Activated naive CD8-positive, alpha-beta T cell treated with anti-CD3 and anti-CD28 coated beads, Interleukin-2, amount 10 ng/mL, durations not matched to agents 7 days and 5 days (primary cell): ENCODE measurements at places on chromosomes 7 and 10. TPM values are rescaled to one million over a fixed set of nuclear protein-coding genes. Genes with fewer than 3 reads are reported as not detected.

DNA sequence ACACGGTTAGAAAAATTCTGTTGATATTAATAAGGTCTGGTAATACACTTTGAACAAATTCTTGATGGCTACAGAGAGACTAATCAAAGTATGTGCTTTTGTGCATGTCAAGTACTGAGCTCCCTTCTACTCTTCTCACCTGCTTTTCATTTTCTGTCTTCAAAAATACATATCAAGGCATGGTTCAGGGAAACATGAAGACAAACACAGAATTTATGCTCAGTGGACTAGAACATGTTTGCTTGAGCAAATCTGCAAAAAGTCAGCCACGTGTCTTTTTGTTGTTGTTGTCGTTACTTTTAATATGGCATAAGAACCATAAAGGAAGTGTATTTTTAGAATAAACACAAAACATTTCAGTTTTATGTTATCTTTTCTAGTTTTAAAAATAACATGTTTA is 21.9 kb downstream of the CDK13 start:
- no peak for DNase-seq

GRCh38 chr10:79305988-79306387 is 41.3 kb upstream of the PPIF start:
- DNase-seq: no peak

GRCh38 chr10:81426722-81427121 is 448.3 kb upstream of the NRG3 start:
- DNase-seq: no peak

GRCh38 chr10:88754287-88754686 is 5.5 kb upstream of the LIPN start:
- no peak for DNase-seq

GRCh38 chr10:97689559-97690020 is 2.5 kb upstream of the AVPI1 start:
- no peak for DNase-seq

SPDYE11 gene
- total RNA-seq: not detected

- DNase-seq: no peak
Observed at GRCh38 chr10:75367901-75368300, 33.7 kb downstream of the ZNF503 start.

DNA sequence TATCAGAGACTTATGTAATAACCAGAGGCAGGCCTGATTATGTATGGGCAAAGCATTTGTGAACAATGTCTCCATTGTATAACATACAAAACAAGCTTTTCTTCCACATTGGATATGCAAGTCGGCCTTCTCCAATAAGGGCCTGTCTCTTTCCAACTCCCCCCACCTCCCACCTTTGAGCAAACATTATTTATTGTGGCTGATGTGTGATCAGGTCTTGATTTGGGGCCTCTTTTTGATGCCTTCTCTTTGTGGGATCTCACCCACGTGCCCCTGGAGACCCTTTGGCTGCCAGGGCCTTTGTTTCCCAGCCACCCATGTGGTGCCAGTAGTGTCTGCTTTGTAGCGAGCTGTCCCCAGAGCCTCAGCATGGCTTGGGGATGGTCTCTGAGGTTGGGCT is 53.0 kb downstream of the TCF7L2 start:
- no peak for DNase-seq

ADIRF gene
- total RNA-seq: not detected

DNA sequence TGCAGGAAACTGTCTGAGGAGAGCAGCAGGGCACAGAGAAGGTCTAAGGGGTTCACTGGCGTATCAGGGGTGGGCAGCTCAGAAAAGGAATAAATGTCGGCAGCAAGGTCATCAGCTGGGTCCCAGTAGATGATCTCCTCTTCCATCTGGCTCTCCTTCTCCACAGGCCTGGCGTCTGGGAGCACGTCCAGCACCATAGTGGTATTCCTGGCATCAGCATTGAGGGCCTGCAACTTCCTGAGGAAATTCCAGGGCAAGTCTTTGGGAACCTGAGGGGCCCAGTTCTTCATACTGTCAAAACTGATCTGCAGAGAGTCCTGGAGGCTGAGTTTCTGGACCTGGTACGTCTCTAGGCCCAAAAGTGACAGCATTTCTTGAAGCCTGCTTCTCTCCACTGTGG is 9.6 kb upstream of the MRPS24 start:
- DNase-seq: no peak

DNA sequence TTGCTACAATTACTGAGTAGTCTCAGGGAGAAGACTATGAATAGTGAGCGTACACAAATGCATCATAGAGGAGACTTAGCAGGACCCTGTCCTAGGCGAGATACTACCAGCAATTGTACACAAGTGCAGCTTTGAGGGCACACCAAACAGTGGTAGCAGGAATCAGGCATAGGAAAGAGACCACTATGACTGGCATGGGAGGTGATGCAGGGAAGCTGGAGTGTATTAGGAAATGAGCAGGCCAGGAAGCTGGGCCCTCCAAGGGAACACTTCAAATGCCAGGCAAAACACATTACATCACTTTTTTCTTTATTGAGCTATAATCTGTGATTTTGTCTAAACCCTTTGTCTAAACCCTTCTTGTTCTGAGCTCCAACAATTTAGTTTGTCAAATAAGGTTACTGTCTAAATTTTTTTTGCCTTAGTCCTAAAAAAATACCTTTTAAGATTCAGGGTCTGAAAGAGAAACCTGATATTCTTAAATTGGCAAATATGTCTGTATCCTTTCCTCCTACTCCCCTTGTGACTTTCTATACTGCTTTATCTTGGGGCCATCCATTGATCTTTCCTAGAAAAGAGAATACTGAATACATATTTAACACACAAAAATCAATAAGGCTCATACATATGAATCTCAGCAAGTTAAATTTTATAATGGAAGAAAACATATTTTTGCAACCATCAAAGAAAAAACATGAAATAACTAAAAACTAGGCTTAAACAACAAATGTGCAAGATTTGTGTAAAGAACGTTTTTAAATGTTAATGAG is 193.8 kb upstream of the PHYHIPL start:
- DNase-seq: no peak

- no peak for DNase-seq
Observed at GRCh38 chr7:40551685-40552576, 417.1 kb downstream of the SUGCT start.

- DNase-seq: no peak
Observed at GRCh38 chr10:89085153-89085552, 94.6 kb downstream of the FAS start.

SMKR1 gene
- total RNA-seq: 1.3 TPM

C1QL3 gene
- not detected for total RNA-seq

- no peak for DNase-seq
Observed at GRCh38 chr10:22854935-22855421, 72.9 kb upstream of the ARMC3 start.

DNA sequence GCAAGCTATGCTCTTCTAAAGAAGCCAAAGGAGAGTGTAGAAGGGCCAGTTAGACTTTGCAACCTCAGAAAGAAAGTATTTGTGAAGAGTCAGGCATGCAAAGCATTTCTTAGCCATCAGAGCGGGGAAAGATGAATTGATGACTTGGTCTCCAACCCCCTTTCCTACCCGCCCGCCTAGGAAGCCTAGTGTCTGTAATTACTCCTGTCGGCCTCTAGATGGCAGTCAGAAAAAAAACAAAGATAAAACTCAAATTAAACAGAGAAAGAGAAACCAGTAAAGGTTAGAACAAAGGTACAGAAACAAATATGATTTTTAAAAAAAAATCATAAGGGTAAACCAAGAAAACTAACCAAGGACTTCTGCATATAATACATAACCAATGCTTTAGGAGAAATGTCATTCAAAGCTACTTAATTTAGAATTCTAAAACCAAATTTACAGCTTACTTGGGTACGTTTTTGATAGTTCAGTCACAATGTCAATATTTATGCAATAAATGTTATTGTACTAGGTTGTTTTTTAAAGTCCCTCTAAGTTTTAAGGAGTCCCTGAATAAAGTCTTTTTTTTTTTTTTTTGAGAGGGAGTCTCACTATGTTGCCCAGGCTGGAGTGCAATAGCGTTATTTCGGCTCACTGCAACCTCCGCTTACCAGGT is 97.6 kb downstream of the LYZL1 start:
- no peak for DNase-seq

TRPV6 gene
- total RNA-seq: not detected

DNA sequence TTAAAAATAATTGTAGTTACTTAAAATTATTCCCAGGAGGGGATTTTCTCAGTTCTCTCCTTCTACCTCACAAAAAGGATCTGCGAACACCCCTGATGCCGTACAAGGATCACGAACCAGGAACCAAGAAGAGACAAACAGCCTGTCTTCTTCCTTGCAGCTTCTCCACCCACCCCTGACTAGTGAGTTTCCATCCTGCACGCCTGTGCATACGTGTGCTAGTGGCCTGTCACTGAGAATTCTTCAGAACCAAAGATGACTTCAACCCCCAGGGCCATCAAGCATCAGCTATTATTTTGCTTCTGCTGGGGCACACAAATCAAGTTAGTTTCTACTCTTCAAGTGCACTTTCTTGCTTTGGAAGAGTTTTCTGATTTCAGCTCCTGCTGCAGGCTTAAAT is 175.5 kb upstream of the KLF6 start:
- DNase-seq: no peak

TCAF1 gene
- 19.6 TPM for total RNA-seq

DNA sequence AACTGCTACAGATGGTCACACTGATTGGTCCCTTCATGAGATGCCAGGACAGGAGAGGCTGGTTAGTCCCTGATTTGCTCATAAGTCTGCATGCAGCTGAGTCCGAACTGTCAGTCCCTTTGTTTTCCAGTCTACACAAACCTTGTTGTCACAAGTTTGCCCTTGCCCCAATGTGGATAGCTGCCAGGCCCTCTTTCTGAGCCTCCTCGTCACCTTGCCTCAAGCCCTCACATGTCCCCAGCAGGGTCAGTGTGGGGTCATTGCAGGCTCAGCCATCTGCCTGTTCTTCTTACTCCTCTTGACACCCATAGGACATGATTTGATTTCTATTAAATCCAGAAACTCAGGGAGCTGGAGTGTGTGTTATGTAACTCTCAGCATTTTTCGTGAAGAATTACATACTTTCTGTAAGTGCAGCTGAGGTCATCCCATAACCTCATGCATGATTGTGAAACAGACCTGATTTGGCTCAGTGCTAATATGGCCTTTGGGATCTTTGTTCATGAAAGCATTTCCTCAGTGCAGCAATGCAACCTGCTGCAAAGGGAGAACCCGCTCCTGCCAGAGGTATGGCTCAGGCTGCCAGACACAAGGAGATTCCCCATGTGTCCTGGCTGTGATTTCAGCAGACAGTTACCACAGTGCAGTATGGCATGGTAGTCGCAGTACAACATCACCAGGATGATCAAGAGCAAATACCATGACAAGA is 70.0 kb upstream of the ZMIZ2 start:
- DNase-seq: no peak

DNA sequence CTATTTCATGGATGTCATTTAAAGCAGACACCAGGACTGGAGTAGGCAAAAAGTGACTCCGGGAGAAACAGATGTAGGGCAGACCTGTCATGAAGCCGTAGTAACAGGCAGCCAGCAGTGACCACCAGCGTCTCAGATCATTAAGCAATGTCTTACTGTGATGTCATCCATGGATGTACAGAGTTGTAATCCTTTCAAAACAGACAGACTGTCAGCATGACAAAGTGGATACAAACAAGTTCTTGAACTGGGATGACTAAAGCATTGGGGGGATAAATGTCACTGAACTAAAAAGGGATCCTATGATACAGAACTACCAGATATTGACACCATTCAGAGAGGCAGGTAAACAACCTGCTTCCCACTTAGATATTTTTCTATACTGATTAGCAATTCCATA is 675.5 kb downstream of the PARD3 start:
- no peak for DNase-seq

ZNF92 gene
- 26.0 TPM for total RNA-seq

SORCS1 gene
- total RNA-seq: not detected
